ENCODE measurements at places on chromosomes 1 and 21.

DNA sequence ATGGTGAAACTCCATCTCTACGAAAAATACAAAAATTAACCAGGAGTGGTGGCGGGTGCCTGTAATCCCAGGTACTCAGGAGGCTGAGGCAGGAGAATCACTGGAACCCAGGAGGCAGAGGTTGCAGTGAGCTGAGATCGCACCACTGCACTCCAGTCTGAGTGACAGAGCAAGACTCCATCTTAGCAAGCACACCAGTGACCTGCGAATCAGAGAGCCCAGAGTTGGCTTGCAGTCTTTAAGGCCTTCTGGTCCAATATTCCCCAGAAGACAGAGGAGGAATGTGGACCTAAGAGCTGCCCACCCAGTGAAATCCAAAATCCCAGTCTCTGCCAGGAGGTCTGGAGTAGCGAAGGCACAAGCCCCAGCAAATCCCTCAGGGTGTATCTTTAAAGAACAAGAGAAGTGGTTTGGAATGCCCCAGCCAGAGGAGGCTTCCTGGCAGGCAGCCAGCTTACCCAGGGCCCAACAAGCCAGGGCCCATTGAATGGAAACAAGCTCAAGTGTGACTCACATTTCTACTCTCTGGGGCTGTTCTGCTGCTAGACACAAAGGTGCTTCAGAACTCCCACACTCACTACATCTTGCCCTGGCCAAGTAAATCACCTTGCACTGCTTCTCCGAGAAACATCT is 23.9 kb downstream of the GPR161 start:
- DNase-seq: peak; percentile 12

DNA sequence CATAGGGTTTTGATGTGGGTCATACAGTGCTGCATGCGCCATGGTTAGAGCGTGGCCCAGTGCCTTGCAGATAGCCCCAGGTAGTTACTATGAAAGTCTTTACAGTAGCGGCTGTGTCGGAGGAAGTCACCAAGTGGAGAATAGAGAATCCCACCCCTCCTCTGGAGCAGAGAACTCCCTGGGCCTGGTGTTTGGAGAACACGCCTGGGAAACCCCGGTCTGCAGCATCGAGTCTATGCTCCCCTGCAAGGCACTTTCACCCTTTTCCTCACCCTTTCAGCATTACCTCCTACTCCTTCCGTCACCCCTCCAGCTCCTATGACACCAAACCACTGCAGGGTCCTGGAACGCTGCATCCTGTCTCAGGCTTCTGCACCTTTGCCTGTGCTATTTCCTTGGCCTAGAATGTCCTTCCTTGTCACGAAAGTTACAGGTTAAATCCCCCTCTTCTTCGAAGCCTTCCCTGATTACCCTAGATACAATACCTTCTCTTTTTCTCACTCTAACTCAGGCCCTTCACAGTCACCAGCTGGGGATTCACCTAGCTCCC is 2.7 kb upstream of the SLC1A7 start:
- DNase-seq: no peak

DNA sequence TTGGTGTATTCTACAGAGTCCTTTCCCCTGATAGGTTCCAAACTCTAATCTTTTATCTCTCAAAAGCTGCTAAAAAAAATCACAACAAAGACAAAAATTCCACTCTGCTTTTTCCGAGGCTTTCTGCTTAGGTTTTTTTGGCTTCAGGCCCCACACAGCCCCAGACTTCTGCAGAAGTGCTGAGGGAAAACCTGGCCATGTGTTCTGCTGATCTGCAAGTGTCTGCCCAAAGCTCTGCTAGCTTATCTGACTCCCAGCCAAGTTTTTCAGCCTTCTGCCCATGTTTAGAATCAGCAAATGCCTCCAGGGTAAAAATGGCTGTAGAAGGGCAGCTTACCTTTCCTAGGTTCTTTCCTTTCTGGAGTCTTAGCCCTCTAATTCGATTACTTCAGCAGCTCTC is 28.4 kb downstream of the DISP3 start:
- DNase-seq: no peak

DNA sequence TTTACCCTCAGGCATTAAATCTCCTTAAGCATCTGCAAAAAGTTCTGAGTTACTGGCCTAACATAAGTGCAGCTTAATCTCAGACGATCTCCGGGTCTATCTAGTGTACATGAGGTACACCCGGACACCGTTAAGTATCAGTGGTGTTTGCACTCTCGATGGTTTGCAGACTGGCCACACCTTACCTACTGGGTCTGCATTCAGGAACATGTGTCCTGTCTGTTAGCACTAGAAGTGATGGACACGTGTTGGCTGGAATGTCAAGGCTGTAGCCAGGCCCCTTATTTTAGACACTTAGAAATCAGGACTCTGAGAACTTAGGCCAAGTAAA is 783 bp upstream of the AGL start:
- no peak for DNase-seq

GRCh38 chr1:21216835-21217811 is 40.4 kb upstream of the EIF4G3 start:
- peak; percentile 28 for DNase-seq

DNA sequence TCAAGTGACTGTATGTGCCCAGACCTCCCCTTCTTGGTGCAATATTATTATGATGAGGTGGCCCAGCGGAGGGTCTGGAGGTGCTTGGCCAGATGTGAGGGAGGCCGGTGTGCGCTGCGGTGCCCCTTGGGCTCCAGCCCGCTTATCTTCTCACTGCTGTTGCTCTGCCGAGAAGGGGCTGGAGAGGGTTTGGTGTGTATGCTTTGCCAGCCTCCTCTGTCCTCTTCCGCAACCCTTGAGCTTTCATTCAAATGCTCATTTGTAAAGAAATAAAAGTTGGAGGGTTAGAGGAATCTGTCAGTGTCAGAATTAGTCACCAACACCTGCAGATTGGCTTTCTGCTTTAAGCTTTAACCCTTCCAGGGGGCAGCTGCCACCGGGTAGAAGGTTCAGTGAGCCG is 19.7 kb downstream of the RNF220 start:
- no peak for DNase-seq

DNA sequence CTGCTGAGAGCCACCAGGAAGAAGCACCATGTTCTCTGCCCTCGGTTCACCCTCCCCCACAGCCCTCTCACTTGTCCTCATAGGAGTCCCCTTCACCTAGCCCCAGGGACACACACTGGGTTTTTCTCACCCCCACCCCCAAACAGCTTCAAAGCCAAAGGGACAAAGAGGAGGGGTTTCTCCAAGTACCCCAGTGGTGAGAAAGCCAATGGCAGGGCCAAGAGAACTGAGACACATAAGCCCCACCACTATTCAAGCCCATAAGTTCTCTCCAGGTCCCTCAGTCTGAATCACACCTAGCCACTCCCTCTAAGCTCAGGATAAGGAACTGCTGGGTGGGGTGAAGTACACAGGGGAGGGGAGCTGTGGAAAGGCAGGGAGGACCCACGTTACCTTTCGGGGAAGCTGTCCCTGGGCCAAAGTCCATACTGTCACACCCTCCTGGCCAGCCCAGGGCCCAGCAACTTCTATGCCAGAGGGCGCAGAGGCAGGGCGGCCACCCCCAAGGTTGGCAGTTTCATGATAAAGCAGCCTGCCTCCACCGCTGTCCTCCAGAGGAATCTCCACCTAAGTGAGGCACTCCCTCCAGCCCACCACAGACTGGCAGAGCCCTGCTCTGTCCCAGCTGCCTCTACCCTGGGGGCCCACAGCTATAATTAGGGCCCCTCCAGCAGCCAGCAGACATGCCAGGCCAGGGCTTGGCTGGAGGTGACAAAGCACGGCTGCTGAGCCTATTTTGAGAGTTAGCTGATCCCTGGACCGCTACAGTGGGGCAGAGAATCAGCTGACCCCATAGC is 39.0 kb upstream of the PPP1R15B start:
- no peak for DNase-seq
